Stimulated activated CD4-positive, alpha-beta T cell treated with anti-CD3 and anti-CD28 coated beads, Interleukin-2, amount 100 ng/mL, for 48 hours (primary cell): ENCODE measurements at places on chromosomes 5 and 9.

- no peak for DNase-seq
Observed at GRCh38 chr9:9790216-9790872, 822.5 kb downstream of the PTPRD start.

- DNase-seq = no peak
Observed at GRCh38 chr9:108316630-108317029, 539.2 kb downstream of the ACTL7B start.

DNA sequence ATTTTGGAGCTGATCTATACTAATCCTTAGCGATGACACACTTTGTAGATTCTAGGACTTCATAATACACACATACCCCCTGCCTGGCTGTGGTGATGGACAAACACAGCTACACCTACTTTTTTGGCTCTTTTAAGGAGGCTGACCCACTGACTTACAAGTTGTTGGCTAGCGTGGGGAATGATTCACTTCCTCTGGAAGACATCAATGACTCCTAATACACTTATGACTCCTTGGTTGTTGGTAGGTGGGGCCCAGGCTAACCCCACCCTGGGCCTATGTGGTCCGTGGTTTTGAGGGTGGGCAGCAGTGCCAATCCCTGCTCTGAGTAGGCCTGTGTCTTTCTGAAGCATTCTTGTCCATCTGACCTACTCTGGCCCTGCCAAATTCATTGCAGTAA, 144.4 kb downstream of the SLC12A2 start:
- DNase-seq = no peak

DNA sequence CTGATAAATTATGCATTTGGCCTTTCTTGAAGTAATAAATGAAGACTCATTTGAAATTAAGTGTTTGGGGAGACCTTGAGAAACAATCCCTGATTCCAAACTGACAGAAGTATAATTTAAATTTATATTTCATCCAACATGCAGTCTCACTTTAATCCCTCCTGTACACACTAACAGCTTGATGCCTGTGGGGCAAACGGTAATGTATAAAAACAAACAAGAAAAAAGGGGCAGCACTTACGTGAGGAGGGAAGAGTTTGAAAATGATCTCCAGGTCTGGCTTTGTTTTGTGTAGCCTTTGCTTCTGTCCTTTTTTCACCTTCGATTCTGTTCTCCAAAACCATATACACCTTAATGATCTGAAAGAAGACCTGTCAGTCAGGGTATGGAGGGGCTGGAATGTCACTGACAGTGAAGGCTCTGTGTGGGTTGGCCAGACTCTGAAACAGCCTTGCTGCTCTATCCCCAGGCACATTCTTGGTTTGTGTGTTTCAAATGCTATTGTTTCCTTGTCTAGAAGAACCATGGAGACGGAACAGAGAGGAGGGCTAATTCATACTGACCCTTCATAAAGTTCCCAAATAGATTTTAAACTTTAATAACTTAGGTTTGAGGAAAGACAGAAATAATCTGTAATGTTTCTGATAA, 338.2 kb upstream of the WWC1 start:
- DNase-seq = no peak

GRCh38 chr9:21505425-21506179, 23.5 kb upstream of the IFNE start:
- no peak for DNase-seq

- DNase-seq = no peak
Observed at GRCh38 chr5:7501061-7501460, 105.1 kb downstream of the ADCY2 start.

- DNase-seq = no peak
Observed at GRCh38 chr5:133618141-133618540, 5.8 kb upstream of the FSTL4 start.

DNA sequence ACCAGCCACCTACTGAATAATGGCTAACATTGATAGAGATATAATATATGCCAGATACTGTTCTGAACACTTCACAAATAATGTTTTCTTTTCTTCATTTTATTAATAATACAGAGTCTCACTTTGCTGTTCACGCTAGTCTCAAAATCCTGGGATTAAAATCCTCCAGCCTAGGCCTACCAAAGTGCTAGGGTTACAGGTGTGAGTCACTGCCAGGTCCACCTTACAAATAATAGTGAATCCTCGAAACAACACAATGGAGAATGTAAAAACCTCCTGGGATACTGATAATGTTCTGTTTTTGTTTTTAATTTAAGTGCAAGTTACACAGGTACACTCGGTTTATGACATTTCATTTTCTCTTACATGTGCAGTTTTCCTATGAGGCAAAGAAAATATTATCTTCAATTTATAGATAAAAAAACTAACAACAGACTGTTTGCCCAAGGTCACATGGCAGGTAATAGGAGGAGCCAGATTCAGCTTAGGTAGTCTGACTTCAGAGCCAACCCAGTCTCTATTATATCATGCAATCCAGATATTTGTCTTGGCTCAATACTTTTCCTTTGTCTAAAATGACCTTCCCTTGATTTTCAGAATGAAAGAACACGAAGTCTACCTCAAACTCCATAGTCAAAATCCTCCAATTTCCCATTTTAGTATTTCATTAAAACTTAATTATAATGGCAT, 7.8 kb downstream of the ZFR start:
- no peak for DNase-seq

- DNase-seq = no peak
Observed at GRCh38 chr9:908536-909205, 67.2 kb downstream of the DMRT1 start.

DNA sequence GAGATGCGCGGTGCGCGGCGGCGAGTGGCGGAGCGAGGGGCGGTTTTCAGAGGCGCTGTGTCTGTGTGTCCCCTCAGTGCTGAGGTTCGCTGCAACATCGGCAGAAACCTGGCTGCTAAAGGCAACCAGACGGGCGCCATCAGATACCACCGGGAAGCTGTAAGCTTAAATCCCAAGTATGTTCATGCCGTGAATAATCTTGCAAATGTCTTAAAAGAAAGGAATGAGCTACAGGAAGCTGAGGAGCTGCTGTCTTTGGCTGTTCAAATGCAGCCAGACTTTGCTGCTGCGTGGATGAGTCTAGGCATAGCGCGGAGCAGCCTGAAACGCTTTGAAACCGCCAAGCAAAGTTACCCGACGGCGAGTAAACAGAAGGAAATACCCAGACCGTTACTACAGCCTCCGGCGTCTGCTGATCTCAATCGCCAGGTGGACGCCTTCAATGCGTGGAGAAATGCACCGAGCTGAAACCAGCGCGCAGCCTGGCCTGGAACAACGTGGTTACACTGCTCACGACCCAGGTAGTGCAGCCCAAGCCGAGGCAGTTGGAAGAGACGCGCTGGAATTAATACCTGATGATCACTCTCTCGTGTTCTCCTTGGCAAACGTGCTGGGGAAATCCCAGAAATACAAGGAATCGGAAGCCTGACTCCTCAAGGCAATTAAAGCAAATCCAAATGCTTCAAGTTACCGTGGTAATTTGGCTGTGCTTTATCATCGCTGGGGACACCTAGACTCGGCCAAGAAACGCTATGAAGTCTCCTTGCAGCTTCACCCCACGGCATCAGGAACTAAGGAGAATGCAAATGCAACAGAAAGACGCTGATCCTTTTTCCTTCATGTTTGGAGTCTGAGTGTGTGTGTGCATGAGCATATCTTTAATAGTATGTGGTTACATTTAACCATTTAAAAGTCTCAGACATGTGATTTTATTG, 15.9 kb downstream of the OR2V1 start:
- no peak for DNase-seq

DNA sequence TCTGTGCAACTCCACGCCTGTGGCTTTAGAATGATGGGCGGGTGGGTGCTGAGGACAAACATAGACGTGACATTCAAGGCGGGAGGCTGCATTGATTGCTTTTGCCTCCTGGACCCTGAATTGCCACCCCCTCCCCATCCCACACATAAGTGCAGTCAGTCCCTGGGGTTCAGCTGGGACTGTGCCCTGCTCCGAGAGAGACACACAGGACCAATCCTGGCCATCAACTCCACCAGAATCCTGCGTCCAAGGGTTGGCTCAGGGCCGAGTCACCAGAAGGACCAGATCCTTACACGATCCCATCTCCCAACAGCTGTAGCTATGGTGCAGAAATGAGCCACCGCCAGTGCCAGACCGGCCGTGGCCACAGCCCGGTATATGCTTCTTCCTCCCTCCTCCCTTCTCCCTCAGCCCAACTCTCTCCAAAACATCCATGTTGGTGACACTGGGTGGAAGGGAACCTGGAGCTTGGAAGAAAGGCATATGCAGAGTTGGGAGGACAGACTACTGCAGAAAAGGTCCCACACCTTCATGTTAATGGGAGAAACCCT, 27.4 kb downstream of the IRX2 start:
- DNase-seq = no peak

- DNase-seq = no peak
Observed at GRCh38 chr5:82601077-82601476, 322.9 kb upstream of the RPS23 start.

DNA sequence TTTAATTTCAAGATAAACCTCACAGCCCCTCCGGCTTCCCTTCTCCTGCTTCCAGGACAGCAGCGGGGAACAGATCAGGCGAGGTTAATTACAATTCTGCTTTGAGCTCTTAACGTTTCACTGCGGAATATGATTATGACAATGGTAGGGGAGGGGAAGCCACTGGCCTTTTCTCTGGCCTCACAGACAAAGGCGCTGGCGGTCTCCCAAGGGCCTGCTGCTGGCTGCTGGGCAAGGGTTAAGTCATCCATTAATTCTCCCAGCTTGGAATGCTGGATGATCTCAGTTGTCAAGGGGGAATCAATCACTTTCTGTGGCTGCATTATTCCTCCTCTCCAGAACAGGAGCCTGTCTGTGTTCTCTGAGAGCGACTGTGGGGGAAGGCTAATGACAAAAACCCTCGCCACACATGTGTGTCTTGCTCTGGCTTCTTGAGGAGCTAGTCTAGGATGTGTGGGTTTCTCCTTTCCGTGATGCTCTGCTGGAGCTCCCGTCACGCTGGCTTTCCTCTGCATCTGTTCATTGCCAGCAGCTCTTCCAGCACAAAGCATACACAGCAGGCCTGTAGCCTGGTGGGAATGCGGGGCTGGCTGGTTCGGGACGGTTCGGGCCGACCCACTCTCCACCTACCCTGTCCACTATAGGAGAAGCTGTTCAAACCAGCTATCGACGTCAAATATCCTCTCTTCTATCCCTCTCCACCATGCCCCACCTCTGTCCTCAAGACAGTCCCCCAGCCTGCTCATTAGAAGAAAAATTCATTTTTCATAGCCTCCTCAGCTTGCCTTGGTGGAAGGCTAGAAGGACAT, 82.8 kb downstream of the DCP2 start:
- DNase-seq = no peak

GRCh38 chr5:95027151-95027721, 257.7 kb downstream of the MCTP1 start:
- DNase-seq = no peak

DNA sequence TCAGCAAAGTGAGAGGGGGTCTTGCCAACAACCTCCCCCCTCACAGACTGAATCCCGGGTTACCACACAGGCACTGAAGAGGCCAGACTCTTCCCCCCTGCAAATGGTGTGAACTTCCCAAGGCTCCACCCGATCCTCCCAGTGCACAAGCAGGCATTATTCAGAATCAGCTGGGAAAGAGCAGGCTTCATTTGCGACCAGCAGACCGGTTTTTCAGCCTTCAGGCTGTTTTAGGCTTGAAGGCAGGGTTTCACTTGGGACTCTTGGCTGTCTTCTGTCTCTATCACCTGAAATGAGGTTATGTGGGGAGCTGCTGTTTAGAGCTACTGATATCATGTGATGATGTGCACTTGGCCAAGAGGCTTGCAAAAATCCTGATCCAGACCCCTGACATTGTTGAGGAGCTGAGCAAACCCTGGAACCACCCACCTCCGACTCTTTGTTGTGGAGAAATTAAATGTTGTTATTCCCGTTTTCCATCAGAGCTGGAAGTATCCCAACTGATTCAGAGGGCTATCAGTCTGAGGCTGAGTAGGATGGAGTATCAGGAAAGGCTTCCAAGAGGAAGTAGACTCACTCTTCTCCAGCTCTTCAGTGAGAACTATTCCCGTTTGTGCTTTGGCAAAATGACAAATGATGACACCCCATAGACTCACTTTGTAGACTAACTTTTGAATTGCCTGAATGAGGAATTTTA, 63.3 kb upstream of the ZFR start:
- DNase-seq = no peak

- DNase-seq = no peak
Observed at GRCh38 chr5:14405706-14406553, 175.7 kb upstream of the OTULINL start.

GRCh38 chr5:80296121-80296520, 23.7 kb upstream of the SPZ1 start:
- DNase-seq = no peak

DNA sequence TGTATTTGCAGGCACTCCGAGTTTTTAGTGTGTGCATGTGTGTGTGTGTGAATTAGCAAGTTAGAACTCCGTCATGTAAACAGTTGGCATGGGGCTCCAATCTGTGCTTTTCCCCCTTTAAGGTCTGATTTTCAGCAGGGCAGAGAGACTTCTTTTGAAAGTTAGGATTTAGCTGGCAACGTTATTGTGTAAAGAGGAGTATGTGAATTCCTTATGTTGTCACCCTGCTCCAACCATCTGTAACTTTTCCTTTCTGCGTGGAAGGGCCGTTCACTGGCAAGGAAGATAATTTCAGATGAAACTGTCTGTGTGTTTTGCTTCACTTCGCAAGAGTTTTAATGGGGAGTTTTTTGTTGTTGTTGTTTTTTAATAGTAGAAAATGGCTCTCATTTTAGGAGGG, 332 bp downstream of the SGCD start:
- no peak for DNase-seq

GRCh38 chr9:3916411-3916810, 383.5 kb downstream of the GLIS3 start:
- no peak for DNase-seq

GRCh38 chr5:151947931-151948608, 23.4 kb upstream of the GLRA1 start:
- no peak for DNase-seq

GRCh38 chr5:40733879-40734563, 21.7 kb downstream of the TTC33 start:
- no peak for DNase-seq

DNA sequence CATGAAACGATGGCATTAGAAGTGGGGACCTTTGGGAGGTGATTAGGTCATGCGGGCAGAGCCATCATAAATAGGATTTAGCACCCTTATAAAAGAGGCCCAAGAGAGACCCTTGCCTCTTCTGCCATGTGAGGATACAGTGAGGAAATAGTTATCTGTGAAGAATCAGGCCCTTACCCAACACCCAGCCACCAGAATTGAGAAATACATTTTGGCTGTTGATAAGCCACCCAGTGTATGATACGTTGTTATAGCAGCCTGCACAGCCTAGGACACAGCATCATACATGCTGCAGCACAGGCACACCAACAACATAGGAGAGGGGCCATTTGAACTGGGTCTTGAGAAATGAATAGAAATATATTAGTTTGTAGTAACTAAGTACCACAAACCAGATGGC, 8.0 kb upstream of the MAMDC2 start:
- DNase-seq = no peak
